ENCODE measurements at places on chromosomes 6 and 20.

DNA sequence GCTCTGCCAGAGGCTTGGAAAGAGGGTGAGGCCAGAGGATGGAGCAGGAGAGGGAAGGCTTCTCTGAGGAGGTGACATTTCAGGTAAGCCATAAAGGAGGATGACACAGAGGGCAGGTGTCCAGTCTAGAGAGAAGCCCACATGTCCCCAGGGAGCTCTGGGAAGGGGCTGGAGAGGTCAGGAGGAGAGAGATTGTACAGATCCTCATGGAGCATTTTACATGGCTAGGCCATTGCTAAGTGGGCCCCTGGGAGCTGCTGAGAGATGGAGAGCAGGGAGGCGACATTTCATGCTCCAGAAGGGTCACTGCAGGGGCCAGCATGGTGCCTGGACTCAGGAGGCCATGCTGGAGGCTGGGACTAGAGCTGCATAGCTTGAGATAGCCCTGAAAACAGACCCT lies 124.5 kb downstream of the TOX2 start:
- DNase-seq: no peak

- no peak for DNase-seq
These were observed 36.1 kb downstream of the FGD2 start for GRCh38 chr6:37041521-37041920.

DNA sequence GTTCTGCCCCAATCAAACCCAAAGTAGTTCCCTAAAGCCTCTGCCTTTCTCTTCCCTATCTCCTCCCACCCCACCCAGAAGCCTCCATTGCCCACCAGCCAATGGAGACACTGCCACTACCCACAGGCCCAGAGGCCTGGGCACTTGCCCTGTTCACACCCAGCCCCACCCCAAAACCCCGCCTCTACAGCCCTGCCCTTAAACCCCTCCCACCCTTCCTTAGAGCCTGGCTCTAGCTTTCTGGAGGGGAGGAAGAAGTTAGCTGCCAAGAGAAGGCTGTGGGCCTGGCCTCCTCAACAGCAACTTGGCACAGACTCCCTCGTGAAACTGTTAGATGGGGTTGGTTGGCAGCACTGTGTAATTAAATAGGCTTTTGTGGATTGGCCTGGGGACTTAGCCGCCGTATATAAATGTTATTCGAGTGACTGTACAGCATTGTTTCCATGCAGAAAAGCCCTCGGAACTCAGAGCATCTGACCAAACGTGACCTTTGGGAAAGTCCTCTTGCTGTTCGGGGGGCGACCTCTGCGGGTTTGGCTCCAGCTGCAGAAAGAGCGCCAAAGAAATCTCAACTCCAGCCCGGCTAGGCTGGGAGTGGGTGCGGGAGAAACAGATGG lies 31.4 kb downstream of the COL11A2 start:
- DNase-seq: peak; percentile 26

GRCh38 chr6:110633731-110634213 lies 157.4 kb upstream of the SLC22A16 start:
- no peak for DNase-seq

DNA sequence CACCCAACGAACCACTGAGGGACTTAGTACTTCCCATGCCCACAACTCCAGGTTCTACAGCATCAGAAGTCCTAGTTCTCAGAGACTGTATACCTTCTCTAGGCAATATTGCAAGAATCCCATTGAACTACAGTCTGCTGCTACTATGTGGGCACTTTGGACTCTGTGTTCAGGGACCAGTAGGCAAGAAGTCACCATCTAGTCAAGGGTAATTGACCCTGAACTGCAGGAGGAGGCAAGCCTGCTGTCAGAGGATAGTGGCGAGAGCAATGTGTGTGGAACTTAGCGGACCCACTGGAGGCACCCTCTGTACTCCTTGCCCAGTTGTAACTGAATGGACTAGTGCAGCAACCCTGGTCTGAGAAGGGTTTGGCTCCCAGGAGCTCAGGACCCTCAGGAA lies 15.7 kb downstream of the HEBP2 start:
- DNase-seq: no peak

DNA sequence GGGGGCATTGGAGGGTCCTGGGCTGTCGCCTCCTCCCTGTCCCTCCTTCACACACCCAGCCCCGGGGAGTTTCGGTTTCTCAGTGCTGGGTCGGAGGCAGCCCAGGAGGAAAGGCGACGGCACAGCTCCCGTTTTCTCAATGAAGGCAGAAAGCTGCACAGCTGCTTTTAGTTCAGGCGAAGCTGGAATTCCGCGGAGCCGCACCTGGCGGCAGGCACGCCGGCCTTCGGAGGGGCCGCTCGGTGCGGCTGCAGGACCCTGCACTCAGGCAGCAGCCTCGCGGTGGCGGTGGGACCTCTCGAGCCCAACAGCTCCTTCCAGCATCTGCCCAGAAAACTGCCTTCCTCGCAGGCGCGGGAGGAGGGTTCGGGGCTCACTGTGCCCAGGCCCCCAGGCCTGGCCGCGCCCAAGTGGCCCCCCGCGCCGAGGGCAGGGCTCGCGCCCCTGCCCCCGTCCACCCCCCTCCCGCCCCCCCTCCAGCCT lies 4.6 kb downstream of the FOXQ1 start:
- DNase-seq: no peak

DNA sequence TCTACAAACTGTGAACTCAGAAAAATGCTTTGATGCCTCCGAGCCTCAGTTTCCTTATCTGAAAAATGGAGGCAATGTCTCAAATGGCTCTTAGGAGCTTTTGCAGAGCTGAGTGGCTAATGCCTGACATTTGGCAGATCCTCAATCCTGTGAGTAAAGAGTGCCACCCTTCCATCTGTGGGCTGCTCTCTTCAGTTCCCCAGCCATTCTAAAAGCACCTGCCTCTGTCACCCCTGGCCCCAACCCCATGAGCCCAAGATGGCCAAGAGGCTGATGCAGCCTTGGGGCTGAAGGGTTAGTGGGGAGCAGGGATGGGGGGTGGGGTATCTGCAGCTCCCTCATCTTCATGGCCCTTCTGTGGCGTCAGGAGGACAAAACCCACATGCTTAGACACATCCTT lies 14.5 kb upstream of the GUCA1A start:
- no peak for DNase-seq

DNA sequence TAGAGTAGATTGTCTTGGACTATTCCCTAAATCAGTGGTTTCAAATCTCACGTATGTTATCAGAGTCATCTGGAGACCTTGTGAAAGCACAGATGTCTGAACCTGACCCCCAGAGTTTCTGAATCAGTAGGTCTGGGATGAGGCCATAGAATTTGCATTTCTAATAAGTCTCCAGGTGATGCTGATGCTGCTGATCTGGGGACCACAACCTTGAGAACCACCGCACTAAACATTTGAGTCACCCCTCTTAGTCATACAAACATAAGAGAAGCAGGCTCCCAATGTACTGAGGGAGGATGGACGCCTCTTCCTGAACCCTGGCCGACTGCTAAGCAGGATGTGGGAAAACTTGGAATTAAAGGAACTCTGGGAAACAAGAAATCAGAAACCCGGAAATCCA lies 187.8 kb upstream of the PRDM1 start:
- DNase-seq: peak; percentile 19

DNA sequence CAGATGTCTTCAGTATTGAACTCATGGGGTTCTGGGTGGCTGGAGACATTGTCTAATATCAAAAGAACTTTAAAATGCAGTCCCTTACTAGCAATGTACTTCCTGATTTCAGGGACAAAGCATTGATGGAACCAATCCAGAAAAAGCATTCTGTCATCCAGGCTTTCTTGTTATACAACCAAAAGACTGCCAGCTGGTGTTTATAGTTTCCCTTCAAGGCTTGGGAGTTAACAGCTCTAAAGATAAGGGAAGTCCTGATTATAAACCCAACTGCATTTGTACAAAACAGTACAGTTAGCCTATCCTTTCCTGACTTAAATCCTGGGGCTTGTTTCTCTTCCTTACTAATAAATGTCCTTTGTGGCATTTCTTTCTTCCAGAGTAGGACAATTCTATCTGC lies 160.0 kb downstream of the COL21A1 start:
- no peak for DNase-seq

DNA sequence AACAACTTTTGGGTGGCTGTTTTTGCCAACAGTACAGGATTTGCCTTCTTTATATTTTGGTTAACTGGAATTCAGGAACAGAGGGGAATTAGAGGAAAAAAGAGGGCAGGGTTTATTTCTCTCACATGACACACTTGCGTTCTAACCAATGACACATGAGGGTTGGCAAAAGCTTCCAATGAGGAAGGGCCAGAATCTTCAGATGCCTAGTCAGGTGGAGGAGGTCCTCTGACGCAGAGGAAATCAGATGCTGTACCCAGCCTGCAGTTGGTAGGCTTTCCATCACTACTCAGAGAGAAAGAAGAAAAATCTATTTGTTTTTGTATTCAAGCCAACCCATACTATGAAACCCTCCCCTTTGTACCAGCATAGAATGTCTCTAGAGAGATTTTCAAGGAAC lies 20.8 kb downstream of the TM9SF4 start:
- DNase-seq: no peak

DNA sequence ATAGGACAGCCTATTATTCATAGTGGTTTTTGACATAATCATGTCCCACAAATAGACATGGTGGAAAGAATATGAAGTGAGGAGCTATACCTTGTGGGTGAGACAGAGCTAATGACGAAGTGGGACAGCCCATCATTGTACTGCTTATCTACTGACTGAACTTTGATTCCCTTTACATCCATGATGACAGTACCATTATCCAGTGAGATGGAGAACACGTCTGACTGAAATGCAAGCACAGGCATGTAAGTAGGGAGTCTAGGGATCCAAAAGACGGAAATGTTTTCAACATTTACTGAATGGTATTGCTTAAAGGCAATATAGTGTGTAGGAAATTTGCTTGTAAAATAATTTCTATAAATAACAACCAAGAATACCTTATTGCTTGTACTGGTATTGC lies 43.5 kb downstream of the FAM229B start:
- DNase-seq: no peak

DNA sequence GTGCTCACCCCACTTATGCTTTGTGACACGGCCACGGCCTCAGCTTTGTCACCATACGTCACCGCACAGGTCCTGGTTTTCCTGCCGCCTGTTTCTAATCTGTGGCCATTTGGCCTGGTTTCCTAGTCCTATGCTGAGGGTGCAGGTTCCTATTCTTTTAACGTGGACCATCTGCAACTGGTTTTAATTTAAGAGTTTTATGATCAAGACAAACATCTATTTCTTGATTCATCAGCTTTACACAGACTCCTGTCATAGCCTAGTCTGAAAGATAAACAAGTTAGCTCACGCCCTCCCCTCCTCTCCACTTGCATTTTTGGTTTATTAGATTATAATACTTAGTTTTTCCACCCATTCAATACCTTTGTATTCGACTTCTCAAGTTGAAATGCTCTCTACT lies 97.5 kb upstream of the RPS6KA2 start:
- DNase-seq: no peak

- no peak for DNase-seq
These were observed 107.8 kb downstream of the TOX2 start for GRCh38 chr20:44022464-44022863.

DNA sequence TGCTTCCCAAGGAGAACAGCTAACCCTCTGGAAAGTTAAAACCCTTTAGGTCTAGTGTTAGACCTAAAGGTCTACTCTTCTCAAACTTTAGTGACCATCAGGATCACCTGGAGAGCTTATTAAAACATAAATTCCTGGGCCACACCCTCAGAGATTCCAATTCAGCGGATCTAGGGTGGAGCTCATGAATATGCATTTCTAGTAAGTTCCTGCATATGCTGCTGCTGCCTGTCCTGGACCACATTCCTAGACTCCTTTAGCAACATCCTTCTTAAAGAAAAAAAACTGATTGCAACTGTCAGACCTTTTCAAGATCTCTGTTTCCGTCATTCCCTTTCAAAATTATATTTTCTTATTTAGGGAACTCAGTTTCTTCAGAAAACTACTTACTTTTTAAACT lies 31.2 kb downstream of the SNAP25 start:
- DNase-seq: no peak

DNA sequence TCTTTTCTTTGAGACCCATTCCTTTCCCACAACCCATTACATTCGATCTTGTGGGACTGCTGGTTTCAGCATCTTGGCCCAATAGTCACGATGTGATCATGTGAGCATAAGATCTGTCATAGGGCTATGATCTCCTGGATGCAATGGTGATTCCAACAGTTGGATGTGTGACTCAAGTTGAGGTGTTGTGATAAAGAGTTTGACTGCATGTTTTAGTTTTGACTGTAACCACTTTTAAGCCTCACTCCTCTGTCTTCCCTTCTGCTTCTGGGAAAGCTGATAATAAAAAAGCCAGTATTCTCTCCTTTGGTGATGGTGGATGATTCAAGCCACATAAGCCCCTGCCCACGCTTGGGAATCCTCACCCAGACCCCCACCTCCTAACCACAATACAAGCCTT lies 117.0 kb upstream of the ASCC3 start:
- no peak for DNase-seq

DNA sequence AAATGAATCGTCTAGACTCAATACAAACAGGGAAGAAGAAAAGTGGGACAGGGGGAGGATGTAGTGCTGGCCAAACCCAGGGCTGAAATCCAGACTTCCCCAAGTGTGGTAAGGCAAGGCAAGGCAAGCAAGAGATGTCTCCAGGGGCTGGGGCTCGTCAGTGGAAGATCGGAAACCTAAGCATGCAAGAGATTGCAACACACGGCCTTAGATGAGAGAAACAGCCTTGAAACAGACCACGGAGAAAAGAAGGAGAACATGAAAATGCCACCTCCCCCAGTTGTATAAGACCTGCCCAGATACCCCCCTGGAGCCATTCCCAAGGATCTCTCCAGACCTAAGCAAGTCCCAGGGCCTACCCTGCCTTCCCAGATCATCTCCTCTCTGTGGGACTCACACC lies 20.0 kb downstream of the VEGFA start:
- no peak for DNase-seq

DNA sequence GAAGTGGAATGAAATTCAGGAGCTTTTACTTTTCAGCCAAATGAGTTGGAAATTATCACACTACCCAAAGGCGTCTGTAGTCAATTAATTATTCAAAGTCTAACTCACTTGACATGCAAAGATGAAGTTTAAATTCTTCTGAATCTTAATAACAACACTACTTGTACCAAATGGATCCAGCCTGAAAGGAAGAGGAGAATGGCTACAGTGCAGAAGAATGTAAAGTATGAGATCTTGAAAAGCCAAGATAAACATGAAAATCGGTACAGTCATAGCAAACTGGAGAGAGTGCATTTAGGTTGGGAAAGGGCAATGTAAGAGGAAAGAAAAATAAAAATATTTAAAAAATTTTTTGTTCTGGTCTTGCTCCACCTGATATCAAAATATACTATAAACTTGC lies 195.5 kb downstream of the SIM1 start:
- no peak for DNase-seq

DNA sequence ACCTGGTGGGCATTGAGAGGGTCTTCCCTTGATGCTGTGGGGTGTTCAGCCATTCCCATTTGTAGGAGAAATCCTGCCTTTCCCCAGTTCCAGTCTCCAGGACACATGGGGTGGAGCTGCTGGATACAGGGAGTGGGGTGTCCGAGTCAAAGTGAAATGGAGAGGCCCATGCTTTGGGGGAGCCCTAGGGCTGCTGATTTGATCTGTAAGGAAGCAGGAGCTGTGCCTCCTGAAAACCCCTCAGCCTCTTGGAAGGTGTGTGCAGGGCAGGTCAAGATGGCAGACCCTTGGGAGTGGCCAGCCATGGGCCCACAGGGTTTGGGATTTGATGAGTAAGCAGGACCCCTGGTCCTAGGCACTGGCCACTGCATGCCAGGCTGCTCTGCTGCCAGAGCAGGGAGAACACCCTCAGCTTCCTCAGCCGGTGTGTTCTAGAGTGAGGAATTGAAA lies 82.0 kb downstream of the SERAC1 start:
- DNase-seq: no peak

Measured in MM.1S (cell line).